ENCODE measurements at places on chromosomes 2 and 18. TPM values are rescaled to one million over a fixed set of nuclear protein-coding genes. Genes with fewer than 3 reads are reported as not detected.

DNA sequence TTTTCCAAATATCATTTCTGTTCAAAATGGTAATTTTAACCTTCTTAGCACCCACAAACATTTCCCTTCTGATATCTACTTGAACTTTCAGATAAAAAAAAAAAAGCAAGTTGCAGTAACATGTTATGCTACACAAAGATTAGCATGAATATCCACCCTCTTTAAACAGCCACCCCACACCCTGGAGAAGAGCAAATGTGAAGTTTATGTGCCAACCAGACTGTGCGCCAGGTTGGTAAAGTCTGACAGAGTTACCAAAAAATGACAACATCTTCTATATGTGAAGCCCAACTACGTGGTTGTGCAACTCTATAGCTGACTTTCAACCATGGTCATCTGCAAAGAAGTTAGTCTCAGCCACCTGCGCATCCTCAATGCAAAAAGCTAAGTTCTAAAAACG, 62.6 kb downstream of the BCL11A start:
- DNase-seq: no peak

The ALLC gene
- total RNA-seq: not detected

The TLX2 gene
- not detected for total RNA-seq

The EVX2 gene
- total RNA-seq: not detected

GRCh38 chr2:46954951-46955571, 39.5 kb upstream of the MCFD2 start:
- DNase-seq: no peak

DNA sequence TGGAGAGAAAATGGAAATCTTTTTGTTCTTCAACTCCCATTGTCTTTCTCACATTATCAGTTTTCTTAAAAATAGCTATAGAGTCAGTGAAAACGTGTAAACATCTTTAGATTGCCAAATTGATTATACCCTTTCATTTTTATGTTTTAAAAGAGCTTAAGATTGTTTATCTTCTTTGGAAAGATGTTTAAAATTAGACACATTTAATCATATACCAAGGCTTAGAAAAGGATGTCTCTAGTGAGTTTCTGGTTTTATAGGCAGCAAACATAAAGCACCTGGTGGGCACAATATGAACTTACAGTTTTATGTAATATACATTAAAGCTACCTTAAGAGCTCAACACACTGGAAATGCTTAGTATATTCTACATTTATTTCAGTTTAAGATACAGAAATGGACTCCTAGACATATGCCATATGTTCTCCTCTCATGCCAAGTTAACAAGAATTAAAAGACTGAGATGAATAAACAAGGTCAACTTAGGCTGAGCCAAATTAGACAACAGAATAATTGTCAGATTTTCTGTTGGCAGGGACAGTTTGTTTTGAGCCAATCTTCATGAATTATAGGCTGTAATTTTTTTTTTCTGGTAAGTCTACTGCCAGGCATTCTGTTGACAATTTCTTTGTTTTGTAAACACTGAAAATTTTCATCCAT, 112.7 kb downstream of the OTX1 start:
- DNase-seq: no peak

All from T-cell (primary cell).